HepG2 (cell line): ENCODE measurements at places on chromosomes 4 and X. TPM values are rescaled to one million over a fixed set of nuclear protein-coding genes. Genes with fewer than 3 reads are reported as not detected.
A peak's percentile ranks its signal among the peaks of the same experiment; 100 is the strongest.

- DNase-seq: no peak
These were observed 14.6 kb downstream of the SMIM20 start for GRCh38 chr4:25928379-25929297.

ZNF630 gene
- not detected in 2 replicates for polyA plus RNA-seq

SPANXC gene
- polyA plus RNA-seq: not detected in 2 replicates

RBM47 gene
- 1.2 and 2.0 TPM in 2 replicates for polyA plus RNA-seq

TCEANC gene
- polyA plus RNA-seq: 0.51 and 0.61 TPM in 2 replicates

GRCh38 chrX:11537141-11537540, 128.6 kb downstream of the ARHGAP6 start:
- no peak for DNase-seq

MAGED4B gene
- polyA plus RNA-seq: 104 and 113 TPM in 2 replicates

GRCh38 chr4:7546809-7547367, 112.2 kb upstream of the PSAPL1 start:
- DNase-seq: no peak

PAK3 gene
- not detected in 2 replicates for polyA plus RNA-seq

DNA sequence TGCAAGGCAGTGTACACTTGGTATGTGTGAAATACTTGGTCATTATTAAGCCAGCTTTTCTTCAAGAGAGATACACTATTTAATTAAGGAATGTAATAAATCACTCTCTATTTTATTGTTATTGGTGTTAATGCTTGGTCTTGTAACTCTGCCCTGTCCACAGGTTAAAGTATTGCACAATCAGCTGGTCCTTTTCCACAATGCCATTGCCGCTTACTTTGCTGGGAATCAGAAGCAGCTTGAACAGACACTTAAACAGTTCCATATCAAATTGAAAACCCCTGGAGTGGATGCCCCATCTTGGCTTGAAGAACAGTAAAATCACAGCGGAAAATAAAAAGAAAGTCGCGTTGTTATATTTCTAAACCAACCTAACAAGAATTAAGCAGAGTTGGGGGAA, 26.2 kb upstream of the FHDC1 start:
- DNase-seq: no peak

GRCh38 chr4:75973766-75974165, 17.0 kb downstream of the SDAD1 start:
- DNase-seq: no peak

SSX2 gene
- polyA plus RNA-seq: not detected in 2 replicates

GAGE12J gene
- not detected in 2 replicates for polyA plus RNA-seq

DNA sequence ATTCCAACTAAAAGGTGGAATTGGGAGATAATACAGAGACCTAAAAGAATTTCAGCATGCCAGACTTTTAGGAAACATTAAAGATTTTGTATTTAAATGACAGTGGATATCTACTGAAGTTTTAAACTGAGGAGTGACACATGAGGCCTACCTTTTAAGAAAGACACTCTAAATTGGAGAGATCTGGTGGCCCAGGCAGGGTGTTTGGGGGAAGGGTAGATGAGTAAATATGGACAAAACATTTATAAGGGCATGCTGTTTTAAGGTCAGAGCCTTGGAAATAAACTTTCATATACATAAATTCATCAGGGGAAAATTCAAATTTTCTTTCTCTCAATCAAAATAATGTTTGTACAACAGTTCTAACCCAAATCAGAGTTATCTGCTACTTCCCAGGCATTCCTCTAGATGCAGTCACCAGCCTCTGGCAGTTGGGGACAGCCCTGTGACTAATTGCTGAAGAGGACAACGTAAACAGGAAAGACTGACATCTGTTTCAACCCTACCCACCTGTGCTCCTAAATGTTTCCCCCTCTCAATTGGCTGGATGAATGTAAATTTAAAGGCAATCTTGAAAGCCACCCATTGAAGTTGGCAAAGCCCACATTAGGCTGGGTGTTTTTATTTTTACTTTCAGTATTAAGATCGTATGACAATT, 1646.9 kb upstream of the ADGRL3 start:
- DNase-seq: no peak

TRIM61 gene
- polyA plus RNA-seq: not detected in 2 replicates

DMRTC1B gene
- polyA plus RNA-seq: not detected in 2 replicates

GRCh38 chr4:37667197-37668100, 18.7 kb downstream of the RELL1 start:
- no peak for DNase-seq

GRCh38 chrX:50771382-50771781, 42.6 kb downstream of the SHROOM4 start:
- DNase-seq: no peak

PPEF2 gene
- 0.01 and 0.04 TPM in 2 replicates for polyA plus RNA-seq

DNA sequence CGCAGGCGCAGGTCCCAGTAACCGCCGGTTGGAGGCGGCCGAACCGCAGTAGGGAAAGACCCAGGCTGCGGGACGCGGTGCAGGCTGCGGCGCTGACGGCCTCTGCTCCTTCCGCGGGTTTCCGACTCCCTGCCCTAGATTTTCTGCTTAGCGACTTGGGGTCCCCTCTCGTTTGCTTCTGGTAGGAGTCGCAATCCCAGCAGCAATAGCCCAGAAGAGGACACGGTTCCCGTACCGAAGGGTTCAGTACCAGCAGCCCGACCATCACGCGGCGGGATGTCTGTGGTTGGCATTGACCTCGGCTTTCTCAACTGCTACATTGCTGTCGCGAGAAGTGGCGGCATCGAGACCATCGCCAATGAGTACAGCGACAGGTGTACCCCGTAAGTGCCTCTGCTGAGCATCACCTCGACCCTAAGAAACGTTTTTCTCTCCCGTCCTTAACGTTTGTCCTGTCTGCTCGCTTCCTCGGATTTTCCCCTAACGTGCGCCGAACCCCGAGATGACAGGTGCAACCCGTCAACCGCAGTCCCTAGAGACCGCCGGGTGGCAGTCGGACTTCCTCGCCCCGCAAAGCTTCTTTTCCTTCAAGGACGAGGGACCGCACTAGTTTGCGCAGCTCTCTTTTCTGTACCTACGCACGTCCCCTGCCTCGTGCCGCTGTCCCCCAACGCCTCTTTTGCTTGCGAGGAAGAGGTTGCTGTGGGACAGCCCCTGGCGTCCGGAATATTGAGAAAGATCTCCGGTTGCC, at the start of gene HSPA4L:
Gene HSPA4L, plus strand, starts transcription at position 48 of the 751 bp plus-strand sequence. Its CDS starts 229 bp downstream, at position 277.
- DNase-seq: peak; percentile 68
